ENCODE measurements at places on chromosomes 7 and 10.

DNA sequence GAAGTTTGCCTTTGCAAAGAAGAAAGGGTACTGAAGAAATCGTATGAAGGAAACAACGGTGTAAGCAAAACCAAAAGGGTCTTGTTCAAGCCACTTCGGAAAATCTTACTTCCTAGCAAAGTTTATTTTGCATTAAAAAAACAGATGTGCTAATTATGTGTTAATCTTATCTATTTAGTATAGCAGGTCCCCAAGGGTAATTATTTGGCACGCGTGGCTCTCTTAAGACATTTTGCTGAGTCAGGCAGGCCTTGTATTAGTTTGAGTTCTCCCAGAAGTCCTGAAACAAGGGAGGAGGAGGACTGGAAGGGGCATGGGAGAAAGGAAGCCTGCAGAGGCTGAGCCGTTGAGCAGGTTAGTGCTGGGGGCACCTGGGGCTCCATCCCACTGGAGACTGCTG, 44.9 kb downstream of the TMEM178B start:
- DNase-seq, result no peak

DNA sequence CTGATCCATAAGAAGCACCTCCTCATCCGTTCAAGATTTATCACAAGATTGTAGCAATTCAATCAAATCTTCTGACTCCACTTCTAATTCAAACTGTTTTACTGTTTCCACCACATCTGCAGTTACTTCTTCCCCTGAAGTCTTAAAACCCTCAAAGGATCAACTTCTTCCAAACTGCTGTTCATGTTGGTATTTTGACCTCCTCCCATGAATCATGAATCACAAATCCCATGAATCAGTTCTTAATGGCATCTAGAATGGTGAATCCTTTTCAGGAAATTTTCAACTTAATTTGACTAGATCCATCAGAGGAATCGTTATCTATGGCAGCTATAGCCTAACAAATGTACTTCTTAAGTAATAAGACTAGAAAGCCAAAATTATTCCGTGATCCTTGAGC, 122.3 kb downstream of the IMMP2L start:
- DNase-seq, result no peak

GRCh38 chr10:91891125-91892001, 17.9 kb downstream of the FGFBP3 start:
- DNase-seq, result no peak

GRCh38 chr10:131964298-131964697, 17.4 kb downstream of the BNIP3 start:
- no peak for DNase-seq

DNA sequence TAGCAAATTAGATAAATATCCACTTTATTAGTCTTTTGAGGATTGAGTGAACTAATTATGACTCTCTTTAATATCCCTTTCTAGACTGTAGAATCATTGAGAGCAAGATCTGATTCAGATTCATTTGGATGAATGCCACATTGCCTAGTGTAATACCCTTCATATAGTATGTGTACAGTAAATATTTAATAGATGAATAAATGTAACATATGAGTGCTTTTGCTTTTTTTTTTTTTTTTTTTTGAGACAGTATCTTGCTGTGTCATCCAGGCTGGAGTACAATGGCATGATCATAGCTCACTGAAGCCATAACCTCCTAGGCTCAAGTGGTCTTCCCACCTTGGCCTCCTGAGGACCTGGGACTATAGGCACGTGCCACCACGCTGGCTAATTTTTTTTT, 14.8 kb downstream of the SAMD8 start:
- DNase-seq, result no peak

DNA sequence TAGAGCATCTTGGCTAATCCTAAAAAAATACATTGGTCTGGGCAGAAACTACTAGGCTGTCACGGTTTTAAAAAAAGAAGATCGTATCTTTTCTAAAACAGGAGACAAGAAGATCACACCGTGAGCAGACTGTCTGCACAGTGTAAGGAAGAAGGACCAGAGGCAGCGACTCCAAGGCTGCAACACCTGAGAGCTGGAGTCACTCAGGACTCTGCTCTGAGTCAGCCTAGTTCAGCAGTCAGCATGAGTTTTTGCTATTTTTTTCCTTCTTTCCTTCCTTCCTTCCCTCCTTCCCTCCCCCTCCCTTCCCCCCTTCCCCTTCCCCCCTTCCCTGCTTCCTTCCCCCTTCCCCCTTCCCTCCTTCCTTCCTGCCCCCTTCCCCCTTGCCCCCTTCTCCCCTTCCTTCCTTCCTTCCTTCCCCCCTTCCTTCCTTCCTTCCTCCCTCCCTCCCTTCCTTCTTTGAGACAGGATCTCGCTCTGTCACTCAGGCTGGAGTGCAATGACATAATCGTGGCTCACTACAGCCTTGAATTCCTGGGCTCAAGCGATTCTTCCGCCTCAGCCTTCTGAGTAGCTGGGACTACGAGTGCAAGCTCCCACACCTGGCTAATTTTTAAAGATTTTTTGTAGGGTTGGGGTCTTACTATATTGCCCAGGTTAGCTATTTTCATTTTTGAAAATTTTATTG, 24.4 kb downstream of the BAG3 start:
- DNase-seq, result no peak

DNA sequence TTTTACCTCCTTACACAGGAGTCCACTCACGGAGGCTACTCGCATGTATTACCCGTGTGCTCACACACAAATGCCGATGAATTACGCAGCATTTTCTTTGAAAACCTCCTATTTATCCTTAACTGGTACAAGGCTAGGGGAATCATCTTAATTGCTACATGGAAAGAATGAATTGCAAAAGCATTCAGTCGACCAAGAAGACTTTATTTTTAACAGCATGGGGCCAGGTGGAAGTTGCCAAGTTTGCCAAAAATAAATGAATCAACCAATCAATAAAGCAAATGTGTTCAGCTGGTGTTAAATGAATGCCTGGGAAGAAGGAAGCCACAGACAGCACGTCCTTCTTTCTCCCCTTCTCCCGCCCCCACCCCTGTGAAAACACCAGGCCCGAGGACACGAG, 55.8 kb downstream of the CTBP2 start:
- DNase-seq, result no peak

GRCh38 chr7:1858435-1859265, 188.6 kb downstream of the ELFN1 start:
- DNase-seq, result no peak

- DNase-seq, result no peak
Measured at GRCh38 chr10:43193496-43194080, 55.3 kb downstream of the CSGALNACT2 start.

DNA sequence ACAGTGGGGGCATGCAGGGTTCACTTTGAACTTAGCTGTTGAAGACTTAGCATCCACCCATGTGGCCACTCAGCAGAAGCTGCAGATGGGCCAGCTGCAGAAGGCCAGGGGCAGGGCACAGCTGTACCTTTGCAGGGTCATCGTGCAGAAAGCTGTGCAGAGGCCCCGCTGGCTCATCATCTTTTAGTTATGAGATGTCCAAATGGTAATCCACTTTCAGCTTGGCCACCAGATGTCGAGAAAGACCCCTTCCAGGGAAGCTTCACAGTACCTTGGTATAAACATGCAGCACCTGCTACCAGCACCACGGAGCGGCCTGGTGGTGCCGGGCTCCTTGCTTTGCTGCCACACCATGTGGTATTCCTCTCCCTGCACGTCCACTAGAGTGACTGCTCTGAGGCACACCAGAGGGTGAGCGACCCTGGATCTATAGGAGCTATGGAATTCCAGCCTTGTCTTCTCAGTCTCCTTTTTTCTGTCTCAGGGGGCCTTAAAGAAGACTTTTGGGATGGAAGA, 74.2 kb upstream of the LAMB4 start:
- DNase-seq, result no peak

DNA sequence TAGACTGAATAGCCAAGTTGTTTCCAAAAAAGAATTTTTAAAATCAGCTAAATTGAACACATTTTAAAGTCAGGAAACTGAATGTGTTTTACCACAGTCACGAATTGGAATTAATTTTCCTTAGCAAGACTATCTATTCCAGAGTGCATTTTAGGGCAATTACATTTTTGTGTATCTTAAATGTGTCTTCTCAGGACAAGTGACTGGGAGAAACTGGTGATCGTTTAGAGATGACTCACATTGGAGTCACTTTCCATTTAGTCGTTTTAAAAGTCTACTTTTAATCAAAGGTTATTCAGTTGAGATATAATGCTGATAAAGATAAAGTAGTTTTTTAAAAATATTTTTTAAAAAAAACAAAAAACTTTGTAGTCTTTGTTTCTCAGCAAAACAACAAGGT, 191.7 kb upstream of the SLC26A5 start:
- DNase-seq, result no peak

GRCh38 chr10:90286941-90287340, 570.9 kb downstream of the HTR7 start:
- no peak for DNase-seq
